ENCODE measurements at places on chromosomes 3 and 15.

DNA sequence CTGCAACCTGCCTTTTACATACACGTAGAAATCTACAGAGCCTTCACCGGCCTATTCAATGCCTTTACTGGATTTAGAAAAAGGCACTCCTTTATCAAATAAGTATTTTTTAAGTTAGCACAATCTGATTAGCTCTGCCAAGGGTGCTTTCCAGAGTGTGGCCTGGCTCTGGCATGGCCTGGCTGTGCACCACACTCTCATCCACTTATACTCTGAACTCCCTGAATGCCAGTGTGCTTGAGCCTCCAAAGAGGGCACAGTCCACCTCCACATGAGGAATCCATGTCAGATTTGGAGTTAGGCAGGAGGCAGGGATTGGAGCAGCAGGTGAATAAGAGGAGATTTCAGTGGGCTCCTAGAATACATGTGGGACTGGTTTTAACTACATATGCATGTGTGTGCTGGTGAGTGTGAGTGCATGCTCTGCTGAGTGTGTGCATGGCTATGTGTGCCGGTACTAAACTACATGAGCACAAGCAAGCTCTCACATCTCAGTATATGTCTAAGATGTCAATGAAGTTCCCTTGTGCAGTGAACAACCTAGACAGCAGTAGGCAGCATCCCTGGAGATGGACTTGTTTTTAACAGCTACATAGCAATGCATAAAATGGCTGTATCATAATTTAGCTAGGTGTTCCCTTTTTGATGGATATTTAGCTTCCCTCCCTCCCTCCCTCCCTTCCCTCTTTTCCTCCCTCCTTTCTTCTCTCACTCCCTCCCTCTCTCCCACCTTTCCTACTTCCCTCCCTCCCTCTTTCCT, 17.8 kb upstream of the ZFAND6 start:
- DNase-seq = no peak

- DNase-seq = no peak
Measured at GRCh38 chr3:195075199-195075940, 195.6 kb downstream of the XXYLT1 start.

DNA sequence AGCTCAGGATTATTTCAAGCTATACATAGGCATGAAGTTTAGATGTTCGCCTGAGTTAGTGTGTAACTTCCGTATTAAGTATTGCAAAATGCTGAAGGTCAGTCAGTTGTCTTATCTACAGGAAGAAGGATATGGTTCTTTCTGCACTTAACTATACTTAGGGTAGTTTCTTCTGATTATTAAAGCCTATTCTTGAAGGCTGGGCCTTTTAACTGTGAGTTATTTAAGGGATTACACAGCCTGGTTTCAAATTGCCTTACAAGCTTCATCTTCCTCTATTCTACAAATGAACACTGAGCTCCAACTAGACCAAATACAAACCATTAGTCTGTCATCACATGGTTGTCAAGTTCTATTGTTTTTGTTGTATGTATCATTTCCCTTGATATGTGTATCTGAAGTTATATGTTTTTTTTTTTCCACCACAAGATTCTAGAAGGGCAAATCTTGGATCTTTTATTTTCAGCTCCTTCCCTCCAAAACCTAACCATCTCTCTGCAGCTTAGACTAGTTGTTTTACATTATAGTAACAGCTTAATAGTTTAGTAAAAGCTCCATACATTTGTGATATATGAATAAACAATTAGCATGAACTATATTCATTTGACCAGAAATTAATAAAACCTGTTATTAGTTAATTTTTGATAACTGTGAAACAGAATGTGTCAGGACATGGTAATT, 272.9 kb upstream of the KCNMB2 start:
- peak; percentile 2 for DNase-seq

GRCh38 chr3:52468336-52468735, 12.9 kb downstream of the NISCH start:
- DNase-seq = no peak

GRCh38 chr15:55494931-55495330, 13.1 kb downstream of the DNAAF4 start:
- DNase-seq = no peak

DNA sequence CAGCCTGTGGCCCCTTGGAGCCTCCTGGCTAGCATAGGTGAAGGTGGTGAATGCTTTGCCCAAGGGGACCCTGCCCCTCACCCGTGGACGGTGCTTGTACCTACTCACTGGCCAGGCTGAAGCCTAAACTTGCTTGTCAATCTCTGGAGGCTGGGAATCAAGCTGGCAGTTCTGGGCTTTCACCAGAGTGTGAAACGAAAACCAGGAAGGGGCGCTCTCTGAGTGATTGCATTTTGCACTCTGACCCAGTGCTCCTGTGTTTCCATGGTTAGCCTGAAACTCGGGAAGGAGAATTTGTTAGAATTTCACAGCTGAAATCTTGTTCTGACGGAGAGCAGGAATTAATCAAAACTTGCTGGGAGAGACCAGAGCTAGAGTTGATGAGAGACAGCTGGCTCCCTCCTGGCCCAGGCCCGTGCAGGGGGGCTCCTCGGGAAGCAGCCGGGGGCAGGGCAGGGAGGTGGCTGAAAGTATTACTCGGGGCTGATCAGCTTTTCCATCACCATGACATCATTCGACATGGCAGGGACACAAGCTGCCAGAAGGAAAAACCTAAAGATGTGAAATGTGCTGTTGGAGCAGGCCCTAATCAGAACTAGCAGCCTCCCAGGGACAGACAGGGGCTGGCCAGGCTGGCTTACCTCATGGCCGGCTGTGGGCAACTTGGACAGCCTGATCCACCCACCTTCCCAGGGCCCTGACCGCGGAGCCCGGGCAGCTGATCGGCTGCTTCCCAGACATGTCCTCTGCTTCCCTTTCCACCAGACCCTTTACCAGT, 323.6 kb upstream of the CTDSPL start:
- no peak for DNase-seq

GRCh38 chr3:141096164-141096563, 45.0 kb downstream of the SPSB4 start:
- DNase-seq = no peak

GRCh38 chr3:147393261-147393942, 12.9 kb downstream of the ZIC4 start:
- no peak for DNase-seq

DNA sequence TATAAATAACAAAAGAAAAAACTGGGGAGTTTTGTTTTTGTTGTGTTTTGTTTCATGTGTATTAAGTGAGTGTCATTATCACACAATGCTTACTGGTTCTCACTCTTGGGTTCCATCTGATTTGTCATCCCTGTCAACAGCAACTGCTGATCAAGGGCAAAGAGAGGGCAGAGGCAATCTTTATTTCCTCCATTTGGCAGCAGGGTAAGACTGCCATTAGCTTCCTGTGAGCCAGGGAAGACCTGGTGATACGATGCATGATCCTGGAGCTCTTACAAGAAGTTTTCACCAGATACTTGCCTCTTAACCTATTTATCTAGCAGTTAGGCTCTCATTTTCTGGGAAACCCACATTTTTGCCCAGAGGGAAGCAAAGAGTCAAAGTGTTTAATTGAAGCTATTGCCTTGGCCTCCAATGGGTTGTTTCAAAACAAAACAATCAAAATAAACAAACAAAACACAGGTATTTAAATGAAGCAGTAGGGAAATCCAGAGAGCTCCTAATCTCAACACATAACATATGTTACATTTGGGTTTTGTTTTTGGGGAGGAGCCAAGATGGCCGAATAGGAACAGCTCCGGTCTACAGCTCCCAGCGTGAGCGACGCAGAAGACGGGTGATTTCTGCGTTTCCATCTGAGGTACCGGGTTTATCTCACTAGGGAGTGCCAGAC, 529.8 kb downstream of the MAGI1 start:
- DNase-seq = no peak

DNA sequence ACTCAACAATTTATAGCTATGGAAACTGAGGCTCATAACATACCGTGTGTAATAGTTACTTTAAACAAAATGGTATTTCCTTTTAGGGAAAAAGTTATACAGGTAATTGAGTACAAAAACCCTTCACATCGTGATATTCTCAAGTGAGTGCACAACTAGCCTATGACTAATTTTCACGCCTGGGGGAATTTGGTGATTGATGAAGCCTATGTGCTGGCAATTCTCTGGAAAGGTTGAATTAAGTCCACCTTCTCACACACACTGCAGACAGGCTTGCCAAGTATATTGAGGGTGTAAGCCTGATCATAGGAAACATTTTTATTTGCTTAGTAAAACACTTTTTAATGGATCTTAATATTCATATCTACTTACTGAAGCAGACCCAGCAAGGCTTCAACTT, 41.3 kb upstream of the ROBO2 start:
- DNase-seq = no peak

DNA sequence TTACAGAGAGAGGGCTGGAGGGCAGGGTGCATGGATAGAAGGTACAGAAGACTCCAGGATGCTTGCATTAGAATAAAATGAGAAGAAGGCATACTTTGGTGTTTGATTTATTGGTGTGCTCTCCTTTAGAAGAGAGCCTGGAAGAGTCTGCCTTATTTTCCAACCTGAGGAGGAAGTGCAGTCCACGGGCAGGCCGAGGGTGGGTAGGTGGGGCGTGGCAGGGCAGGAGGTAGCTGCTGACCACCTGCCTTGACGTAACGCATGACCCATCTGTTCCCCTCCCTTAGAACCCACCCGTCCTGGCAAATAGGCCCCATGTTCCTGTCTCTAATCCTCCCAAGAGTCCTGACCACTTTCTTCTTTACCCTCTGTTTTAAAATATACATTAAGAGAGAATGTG, 222.3 kb upstream of the LYSMD4 start:
- DNase-seq = no peak

DNA sequence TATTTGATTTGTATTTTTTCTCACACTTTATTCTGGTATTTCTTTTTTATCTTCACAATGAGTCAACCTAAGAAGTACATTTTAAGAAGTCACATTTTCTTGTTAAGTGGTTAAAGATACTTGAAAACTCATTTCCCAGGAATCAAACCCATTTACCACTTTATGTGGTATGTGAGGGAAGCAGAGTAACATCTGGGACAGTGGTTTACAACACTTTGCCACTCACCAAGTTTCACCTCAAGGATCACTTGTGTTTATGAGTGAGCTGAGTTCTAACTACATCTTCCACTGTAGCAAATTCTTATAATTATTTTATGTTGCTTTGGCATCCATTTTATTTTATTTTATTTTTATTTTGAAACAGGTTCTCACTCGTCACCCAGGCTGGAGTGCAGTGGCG, 53.8 kb downstream of the IGSF11 start:
- no peak for DNase-seq

DNA sequence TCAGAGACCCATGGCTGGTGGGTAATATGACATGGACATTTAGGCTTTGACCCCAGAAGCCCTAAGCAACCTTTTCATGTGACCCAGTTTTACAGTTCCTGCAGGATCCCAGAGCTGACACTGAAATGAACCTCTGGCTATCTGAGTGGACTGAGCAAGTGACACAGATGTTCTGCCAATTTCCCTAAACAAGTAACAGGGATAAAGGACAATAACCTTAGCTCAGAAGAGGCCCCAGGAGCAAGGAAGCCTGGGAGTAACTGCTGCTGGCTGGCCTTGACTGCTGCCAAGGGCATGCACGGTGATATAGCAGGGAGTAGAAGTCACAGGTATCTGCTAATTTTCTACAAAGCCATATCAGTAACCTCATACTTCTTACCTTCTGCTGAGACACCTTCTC, 177.9 kb downstream of the CHL1 start:
- no peak for DNase-seq

DNA sequence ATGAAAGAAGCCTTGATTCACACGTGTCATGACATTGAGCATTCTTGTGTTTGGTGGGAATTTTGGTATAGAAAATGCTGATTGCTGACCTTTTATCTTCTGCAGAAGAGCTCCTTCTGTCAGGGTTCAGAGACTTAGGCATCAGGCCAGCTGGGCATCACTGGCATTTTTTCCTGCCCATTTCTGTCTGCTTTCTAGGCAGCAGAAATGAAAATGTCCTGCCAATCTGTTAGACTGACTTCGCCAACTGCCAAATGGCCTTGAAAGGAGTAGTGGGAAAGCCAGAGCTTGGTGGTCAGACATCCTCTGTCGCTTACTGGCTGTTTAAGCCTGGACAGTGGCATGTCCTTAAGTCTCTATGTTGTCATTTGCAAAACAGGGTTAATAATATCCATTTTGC, 57.4 kb downstream of the EEFSEC start:
- no peak for DNase-seq

DNA sequence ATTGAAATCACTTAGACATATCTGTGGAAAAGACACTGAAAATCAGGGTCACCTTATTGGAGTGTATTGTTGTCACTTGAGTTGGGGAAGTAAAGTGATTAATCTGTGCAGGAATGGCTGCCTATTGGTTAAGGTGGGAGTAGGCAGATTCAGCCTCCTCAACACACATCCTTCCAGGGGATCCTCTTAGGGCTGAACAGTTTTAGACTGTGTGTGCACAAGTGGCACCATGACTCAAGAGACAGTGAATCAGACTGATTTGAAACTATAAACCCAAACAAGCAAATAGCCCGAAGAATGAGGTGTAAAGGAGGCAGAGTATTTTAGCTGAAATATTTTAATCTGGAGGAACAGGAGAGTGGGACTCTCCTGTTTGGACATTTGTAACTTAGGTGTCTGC, 4.9 kb downstream of the ABHD17C start:
- no peak for DNase-seq

- DNase-seq = no peak
Measured at GRCh38 chr3:71984843-71985613, 200.1 kb upstream of the PROK2 start.

- DNase-seq = no peak
Measured at GRCh38 chr15:92924216-92924615, 24.1 kb downstream of the CHD2 start.

- DNase-seq = no peak
Measured at GRCh38 chr15:35626571-35627318, 80.8 kb upstream of the DPH6 start.

- no peak for DNase-seq
Measured at GRCh38 chr3:143280984-143281383, 161.4 kb downstream of the CHST2 start.

- no peak for DNase-seq
Measured at GRCh38 chr3:18723206-18723810, 298.2 kb upstream of the SATB1 start.

- no peak for DNase-seq
Measured at GRCh38 chr3:27630885-27631284, 91.2 kb downstream of the EOMES start.

GRCh38 chr3:156038869-156039268, 81.5 kb upstream of the KCNAB1 start:
- DNase-seq = no peak

GRCh38 chr15:60961541-60962485, 267.3 kb downstream of the RORA start:
- no peak for DNase-seq

DNA sequence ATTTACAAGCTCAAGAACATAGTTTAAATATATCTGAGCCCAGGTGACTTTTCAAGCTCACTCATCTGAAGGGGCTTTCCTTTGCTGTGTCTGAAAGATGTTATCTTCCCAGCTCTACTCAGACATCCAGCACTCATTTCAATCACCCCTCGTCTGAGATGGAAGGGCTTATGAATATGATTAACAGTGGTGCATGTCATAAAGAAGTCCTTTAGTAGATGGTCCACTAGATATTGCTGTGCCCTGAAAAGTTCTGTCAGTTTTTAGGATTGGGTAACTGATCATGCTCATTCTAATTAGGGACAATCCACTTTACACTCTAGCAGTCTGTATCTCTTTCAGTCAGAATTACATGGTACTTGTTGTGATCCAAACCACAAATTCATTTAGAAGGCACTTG, 28.3 kb downstream of the RETNLB start:
- no peak for DNase-seq
